ENCODE measurements at places on chromosomes 1 and 21.

GRCh38 chr21:45573452-45574035 lies 31.3 kb upstream of the SLC19A1 start:
- peaks cover 3% of the 10 kb centered on the region for H3K4me1 ChIP-seq
- H3K27me3 ChIP-seq, result no peaks in the 10 kb centered on the region
- H3K4me3 ChIP-seq, result no peak overlapping the region

- H3K27me3 ChIP-seq, result no peaks in the 10 kb centered on the region
- no peaks in the 10 kb centered on the region for H3K4me1 ChIP-seq
- H3K4me3 ChIP-seq, result no peak overlapping the region
- DNase-seq, result no peak
- no peak overlapping the region for H3K27ac ChIP-seq
Observed at GRCh38 chr1:184302346-184302745, 84.5 kb upstream of the C1orf21 start.

DNA sequence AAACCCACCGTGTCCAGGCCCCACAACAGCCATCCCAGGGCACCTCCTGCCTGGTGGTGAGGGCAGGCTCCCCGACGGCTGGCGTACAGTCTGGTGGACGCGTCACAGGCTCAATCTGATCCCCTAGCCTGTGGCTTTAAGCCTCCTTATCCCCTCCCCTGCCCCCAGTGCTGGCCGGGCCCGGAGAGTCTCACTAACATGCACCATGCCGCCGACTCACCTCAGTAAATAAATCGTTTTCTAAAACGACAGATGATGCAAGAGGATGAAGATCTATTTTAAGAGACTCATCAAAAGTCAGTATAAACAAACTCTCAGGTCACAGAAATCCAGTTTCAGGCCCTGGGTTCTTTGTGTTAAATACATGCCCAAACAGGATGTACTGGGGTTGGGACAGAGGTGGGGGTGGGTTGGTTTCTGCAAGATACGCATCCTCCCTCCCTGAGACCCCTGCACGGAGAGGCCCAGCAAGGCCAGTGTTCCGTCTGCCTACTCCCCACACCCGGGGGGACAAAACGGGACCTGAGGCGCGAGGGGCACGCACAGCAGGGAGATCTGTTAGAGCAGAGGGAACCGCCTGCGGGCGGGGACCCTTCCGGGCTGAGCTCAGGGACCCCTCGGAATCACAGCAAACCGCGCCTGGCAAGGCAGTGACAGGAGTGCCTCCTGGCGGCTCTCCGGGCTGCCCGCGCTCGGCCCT lies 3.1 kb downstream of the PANK4 start:
- H3K27ac ChIP-seq, result peak overlapping the region; percentile 2
- H3K4me1 ChIP-seq, result peaks cover 11% of the 10 kb centered on the region
- H3K4me3 ChIP-seq, result no peak overlapping the region
- peaks cover 60% of the 10 kb centered on the region for H3K36me3 ChIP-seq

DNA sequence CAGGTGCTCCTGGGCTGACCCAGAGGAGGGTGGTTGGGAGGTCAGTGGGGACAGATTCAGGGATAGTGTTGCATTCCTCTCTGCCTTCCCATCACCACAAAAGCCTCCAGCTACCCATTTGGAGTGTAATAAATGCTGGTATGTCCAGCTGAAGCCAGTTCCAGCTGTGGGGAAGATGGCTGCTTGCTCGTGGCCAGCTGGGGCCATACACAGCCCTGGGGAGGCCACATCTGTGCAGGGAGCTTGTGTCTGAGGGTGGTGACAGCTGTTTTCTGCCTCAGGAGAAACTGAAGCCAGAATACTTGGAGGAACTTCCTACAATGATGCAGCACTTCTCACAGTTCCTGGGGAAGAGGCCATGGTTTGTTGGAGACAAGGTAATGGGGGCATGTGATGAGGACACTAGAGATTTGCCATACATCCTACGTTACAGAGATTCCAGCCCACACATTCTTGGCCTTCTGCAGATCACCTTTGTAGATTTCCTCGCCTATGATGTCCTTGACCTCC lies 2.7 kb downstream of the GSTM4 start:
- no peak overlapping the region for H3K27ac ChIP-seq
- peaks cover 7% of the 10 kb centered on the region for H3K36me3 ChIP-seq
- DNase-seq, result no peak

DNA sequence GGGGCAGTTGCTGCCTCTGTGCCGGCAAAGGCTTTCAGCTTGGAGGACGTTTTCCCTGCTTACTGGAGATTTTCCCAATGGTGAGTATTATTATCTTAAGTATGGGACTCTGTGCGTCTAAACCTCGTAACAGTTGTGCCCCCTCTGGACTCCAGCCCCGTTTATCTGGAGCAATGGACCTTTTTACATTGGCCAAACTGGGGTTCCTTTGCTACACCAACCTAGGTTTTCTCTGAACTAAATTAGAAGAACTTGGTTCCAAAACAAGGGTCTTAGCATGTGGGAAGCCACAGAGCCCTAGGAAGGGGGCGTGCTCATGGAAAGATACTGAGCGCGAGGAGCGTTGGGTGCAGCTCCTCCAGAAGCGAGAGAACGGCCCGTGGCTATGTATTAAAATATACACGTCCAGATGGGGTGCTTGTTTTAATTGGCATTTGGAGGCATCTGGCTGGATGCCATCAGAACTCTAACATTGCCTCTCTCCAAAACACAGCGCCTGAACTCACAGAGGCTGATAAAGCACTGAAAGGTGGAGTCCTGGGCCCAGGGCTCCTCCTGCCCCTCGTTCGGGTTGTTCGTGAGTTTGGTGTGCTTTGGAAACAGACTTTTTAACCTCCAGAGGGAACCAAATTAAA lies 28.4 kb downstream of the POFUT2 start:
- no peak overlapping the region for H3K27ac ChIP-seq
- peaks cover 2% of the 10 kb centered on the region for H3K27me3 ChIP-seq
- H3K4me1 ChIP-seq, result peaks cover 10% of the 10 kb centered on the region
- H3K4me3 ChIP-seq, result no peak overlapping the region

DNA sequence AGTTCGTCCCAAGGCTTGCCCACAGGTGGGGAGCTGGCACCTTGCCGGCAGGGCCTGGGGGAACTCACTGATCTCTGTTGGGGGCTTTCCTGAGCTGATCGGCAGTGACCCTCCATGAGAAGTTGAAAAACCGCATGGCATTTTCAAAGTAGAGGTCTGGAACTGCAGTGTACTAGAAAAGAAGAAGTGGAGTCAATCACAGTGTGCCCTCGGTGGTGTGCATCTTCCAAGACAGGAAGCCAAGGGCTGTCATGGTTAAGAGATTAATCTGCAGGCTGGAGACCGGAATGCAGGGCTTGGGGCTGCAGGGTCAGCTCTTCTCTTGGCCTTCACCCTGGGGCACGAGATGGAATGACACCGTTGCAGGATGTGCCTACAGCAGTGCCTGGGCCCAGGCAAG lies 56.8 kb downstream of the ECE1 start:
- no peak overlapping the region for H3K4me3 ChIP-seq
- no peak overlapping the region for H3K27ac ChIP-seq
- H3K4me1 ChIP-seq, result no peaks in the 10 kb centered on the region
- H3K27me3 ChIP-seq, result no peaks in the 10 kb centered on the region

GRCh38 chr21:29436143-29436542 lies 137.4 kb downstream of the BACH1 start:
- DNase-seq, result peak; percentile 16
- no peaks in the 10 kb centered on the region for H3K36me3 ChIP-seq
- no peak overlapping the region for H3K4me3 ChIP-seq

- no peak overlapping the region for H3K4me3 ChIP-seq
- peak overlapping the region; percentile 3 for H3K27ac ChIP-seq
- H3K36me3 ChIP-seq, result no peaks in the 10 kb centered on the region
- H3K4me1 ChIP-seq, result peaks cover 3% of the 10 kb centered on the region
Observed at GRCh38 chr1:22295856-22296255, 153.0 kb upstream of the WNT4 start.

DNA sequence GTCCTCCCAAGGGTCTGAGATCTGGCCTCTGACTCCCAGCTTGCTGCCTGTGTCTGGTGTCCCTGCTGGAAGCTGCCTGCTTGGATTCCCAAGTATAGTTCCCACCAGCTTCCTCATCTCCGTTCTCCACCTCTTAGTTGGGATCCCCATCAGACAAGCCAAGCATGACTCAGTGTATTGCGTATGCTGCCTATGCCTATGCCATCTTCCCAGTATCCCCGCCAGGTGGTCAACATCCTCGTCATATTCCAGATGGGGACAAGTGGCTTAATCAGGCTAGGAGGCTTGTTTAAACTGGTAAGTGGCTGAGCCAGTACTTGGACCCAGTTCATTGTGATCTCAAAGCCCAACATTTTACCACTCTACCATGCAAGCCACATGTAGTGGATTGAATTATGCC lies 204.4 kb downstream of the GRIK3 start:
- H3K4me3 ChIP-seq, result no peak overlapping the region
- H3K27me3 ChIP-seq, result peaks cover 2% of the 10 kb centered on the region

DNA sequence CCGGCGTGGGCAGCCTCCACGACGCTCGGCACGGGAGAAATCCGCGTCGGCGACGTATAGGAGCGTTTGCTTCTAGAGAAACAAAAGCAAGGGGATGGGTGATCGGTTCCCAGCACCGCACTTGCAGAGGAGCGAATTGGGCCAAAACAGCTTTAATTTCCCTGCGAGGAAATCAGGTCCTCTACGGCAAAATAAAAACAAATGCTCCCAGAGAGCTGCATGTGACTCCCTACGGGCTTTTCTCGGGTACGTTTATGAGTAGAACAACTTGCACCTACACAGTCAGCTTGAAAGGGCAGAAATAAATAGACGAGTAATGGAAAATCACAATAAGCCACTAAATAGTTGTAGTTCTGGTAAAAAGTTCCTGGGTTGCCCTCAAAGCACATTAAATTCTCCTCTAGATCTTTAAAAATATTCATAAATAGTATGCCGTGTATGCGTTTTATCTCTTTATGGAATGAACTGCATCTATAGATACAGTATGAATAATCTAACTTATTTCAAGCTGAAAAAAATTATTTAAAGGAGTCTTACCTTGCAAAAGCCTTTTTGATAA lies 1.2 kb downstream of the NHLH2 start:
- H3K36me3 ChIP-seq, result no peaks in the 10 kb centered on the region
- no peak overlapping the region for H3K4me3 ChIP-seq

DNA sequence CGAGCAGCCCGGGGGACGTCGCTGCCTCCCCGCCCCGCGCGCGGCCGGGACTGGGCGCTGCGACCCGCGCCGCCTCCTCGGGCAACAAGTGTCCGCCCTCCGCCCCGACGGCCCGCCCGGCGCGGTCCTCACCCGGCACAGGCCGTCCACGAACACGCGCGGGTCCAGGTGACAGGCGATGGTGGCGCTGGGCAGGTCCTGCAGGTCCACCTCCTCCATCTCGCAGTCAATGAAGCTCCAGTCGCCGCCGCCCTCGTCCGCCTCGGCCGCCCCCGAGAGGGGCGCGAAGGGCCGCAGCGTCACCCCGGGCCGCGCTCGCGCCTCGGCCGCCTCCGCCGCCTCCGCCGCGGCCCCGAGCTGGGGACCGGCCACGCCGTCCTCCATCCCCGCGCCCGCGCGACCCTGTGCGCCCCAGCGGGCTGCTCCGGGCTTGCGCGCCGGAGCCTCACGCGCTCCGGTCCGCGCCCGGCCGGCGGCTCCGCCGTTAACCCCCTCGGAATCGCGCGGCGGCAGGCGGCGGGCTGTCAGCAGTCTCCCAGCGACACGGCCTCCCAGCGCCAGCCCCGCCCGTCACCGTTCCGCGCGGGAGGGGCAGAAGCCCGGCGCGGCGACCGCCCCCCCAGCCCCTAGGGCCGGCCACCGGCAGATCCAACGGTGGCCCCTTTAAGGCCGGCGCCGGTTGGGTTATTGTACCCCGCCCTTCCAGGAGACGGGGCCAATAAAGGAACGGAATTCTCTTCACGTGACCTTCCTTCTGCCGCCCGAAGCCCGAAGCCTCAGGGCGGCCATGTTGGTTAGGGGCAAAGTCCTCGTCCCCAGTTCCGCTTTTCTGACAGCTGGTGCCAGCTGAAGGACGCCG lies at the start of gene RCAN1:
Gene RCAN1, minus strand, starts transcription at position 486 of the 859 bp plus-strand sequence. Its CDS starts 102 bp downstream, at position 384.
- H3K36me3 ChIP-seq, result no peaks in the 10 kb centered on the region
- peak within 1 kb of the TSS; percentile 43 for H3K4me3 ChIP-seq
- peak; percentile 97 for DNase-seq
- H3K27me3 ChIP-seq, result peaks cover 2% of the 10 kb centered on the region
- no peaks in the 10 kb centered on the region for H3K4me1 ChIP-seq

DNA sequence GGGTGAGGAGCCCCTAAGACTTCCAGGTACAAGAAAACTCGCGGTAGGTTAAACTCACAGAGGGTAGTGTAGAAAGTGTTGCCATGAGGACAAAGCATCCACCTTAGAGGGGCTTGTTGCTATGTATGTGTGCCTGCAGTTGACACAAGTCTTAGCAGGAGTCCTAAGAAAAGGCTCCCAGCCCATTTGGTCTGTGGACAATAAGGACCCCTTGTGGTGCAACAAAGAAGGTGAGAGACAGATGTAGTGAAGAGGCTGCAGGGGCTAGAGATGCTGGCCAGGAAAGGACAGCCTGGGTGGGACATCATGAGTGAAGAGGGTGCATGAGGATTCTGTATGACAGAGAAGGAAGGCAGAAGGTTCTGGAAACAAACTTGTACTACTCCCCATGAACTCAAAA lies 36.3 kb upstream of the IL10 start:
- no peak overlapping the region for H3K4me3 ChIP-seq
- H3K27me3 ChIP-seq, result no peaks in the 10 kb centered on the region
- no peaks in the 10 kb centered on the region for H3K36me3 ChIP-seq
- no peaks in the 10 kb centered on the region for H3K4me1 ChIP-seq

Measured in small intestine (tissue), 16 donors.